ENCODE measurements at places on chromosomes 7 and 10.

- no peak for DNase-seq
These were observed 539 bp upstream of the FAM241B start for GRCh38 chr10:69629519-69629896.

GRCh38 chr7:410395-410910, 109.2 kb downstream of the PDGFA start:
- DNase-seq, result no peak

DNA sequence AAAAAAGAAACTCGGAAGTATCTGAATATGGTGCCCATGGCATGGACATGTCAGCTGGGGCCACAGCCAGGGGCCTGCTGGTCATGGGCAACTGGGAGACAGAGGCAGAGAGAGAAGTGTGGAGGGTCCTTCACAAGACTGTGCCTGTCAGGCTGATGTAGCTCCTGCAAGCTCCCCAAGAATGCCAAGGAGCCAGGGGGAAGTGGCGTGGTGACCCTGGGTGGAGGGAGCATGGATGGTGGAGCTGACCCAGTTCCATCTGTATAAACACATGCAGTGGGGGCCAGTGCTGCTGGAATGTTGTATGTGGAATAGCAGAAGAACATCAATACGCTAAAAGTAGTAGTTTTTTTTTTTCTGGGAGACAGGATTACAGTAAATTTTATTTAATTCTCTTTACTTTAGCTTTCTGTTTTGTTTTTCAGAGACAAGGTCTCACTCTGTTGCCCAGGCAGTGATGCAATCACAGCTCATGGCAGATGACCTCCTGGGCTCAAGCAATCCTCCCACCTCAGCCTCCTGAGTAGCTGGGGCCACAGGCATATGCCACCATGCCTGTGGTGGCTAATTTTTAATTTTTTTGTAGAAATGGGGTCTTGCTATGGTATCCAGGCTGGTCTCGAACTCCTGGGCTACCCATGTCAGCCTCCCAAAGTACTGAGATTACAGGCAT, 10.5 kb upstream of the ZMIZ2 start:
- no peak for DNase-seq

DNA sequence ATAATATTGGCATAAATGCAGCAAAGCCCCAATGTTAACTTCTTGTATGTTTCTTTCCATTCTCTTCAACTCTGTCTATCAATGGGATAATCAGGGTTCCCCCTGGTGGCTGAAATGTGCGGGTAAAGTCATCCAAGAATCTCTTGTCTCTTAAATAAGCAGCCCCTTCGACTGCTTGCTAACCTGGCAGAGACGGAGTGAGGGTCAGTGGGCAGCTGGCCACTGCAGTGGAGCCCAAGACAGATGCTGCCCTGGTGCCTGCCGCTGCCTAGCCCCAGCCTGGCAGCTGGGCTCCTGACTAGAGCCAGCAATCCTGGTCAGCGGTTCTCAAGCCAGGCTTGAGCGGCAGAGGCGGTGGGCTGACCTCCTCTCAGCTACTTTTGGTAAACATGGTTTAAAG, 248.9 kb downstream of the COBL start:
- peak; percentile 57 for DNase-seq

GRCh38 chr10:105770524-105771212, 1129.6 kb downstream of the SORCS3 start:
- no peak for DNase-seq

DNA sequence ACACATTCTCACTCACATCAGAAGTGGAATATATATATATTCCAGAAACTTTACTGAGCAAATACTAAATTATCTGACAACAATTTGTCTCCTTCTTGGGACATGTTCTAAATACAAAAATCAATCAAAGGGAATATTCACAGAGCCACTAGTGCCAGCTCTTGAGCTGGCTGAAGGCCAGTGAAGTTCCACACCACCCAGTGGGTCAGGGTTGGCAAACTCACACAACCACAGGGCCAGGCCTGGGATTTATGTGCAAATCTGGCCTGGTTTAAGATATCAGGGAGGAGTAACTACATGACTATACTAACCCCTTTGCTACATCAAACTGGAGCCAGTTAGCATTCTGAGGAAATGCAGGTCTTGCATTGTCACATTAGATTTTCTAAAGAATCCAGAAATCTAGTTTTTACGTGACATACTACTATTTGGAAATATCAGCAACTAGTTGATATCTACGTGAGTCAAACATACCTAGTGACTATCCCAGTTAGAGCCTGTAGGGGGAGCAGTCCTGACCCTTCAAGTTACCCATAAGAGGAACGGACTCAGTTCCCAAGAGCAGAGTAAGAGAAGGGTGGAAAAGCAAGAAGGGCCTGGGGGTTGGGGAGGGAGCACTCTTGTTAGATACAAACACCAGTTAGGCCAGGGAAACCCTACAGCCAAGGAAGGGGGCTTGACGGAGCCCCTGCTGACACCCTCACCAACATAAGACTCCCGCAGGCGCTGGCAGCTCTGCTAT, 600.4 kb downstream of the KCNMA1 start:
- no peak for DNase-seq

DNA sequence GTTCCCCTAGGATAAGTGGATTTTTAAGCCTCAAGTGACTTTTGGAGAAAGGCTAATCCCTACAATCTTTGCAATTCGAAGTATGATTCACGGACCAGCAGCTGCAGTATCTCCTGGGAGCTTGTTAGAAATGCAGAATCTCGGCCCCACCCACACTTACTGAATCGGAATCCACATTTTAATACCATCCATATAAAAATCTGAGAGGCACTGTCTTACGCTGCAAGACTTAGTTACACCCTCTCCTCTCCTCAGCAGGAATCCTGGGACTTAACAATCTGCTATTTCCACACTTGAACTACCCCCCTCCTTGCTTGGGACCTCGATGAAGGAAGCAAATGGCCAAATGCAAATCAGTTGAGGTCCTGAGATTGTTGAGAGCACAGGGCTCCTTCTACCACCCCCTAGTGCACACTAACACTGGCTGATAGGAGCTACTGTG, 21.0 kb downstream of the ITPRIP start:
- DNase-seq, result no peak

GRCh38 chr7:127769137-127769536, 117.1 kb downstream of the SND1 start:
- DNase-seq, result no peak

DNA sequence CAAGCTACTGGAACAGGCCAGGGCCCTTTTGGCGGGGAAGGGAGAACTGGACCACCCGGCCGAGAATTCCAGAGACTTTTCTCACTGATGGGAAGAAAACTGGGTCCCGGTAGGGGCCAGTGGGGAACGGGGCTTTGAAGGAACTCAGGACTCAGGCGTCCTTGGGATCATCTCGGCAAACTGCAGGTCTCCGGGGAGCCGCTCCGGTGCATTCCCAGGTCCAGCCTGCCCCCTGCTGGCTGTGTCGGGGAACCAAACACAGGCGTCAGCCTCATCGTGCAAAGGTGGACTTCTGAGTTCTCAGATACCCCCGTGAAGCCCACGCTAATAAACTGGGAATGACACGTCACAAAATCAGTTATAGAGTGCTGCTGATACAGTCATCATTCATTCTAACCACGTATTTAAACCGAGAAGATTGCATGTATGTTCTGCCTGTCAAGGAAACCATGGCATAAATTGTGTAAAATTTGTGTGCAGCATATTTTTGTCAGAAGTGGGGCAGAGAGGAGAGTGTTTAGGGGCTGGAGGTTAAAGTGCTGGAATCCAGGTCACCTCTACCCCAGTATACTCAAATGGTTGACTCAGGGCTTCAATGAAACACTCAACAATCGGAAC, 76.1 kb upstream of the CPXM2 start:
- peak; percentile 41 for DNase-seq

- peak; percentile 59 for DNase-seq
These were observed 434 bp downstream of the STAMBPL1 start for GRCh38 chr10:88880282-88881076.

DNA sequence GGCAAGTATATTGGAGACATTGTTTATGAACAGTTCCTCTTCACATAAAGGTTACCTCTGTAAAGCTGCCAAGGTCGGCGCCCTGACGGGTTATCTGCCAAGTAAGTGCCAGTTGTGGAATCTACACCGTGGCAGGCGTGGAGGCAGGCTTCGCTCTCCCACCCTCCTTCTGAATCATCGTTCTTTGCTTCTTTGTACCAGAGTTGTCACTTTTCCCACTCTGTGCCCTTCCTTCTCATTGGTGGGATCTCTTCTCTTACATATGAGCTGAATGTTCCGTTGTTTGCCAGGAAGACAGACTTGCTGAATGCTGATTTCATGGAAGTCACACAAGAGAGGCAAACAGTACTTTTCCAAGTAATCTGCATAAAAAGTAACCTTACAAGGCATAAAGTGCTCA, 40.6 kb upstream of the PTPRZ1 start:
- no peak for DNase-seq

- DNase-seq, result peak; percentile 51
These were observed 918 bp downstream of the CALHM2 start for GRCh38 chr10:103451091-103451813.

GRCh38 chr7:132656846-132657776, 80.8 kb upstream of the PLXNA4 start:
- DNase-seq, result no peak

DNA sequence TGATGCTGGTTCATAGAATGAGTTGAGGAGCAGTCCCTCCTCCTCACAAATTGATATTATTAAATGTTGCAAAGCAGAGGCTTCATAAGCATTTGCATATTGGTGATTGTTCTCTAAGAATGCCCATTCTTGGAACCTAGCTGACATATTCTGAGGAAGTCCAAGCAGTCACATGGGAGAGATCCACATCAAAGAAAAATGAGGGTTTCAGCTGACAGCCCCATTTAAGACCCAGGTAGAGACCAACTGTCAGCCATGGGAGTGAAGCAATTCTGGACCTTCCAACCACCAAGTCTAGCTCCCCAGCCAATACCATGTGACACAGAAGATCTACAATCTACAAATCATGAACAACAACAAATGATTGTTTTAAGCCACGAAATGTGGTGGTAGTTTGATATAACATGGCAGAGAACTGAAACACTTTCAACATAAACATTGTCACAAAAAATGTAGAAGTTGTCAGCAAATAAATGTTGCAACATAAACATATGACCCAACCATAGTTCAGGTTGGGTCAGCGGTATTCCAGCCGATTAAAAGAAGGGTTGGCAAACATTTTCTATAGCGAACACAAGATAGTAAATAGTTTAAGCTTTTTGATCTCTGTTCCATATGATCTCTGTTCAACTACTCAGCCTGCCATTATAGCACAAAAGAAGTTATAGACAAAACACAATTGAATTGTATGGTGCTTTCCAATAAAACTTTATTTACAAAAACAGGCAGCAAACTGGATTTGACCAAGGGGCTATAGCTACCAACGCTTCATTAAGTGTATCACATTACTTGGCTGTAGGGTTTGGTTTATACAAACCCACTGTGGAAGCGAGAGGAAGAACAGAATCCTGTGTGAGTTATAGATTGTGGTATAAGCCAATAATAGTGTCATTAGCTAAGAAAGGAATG, 41.4 kb upstream of the MPP7 start:
- no peak for DNase-seq

DNA sequence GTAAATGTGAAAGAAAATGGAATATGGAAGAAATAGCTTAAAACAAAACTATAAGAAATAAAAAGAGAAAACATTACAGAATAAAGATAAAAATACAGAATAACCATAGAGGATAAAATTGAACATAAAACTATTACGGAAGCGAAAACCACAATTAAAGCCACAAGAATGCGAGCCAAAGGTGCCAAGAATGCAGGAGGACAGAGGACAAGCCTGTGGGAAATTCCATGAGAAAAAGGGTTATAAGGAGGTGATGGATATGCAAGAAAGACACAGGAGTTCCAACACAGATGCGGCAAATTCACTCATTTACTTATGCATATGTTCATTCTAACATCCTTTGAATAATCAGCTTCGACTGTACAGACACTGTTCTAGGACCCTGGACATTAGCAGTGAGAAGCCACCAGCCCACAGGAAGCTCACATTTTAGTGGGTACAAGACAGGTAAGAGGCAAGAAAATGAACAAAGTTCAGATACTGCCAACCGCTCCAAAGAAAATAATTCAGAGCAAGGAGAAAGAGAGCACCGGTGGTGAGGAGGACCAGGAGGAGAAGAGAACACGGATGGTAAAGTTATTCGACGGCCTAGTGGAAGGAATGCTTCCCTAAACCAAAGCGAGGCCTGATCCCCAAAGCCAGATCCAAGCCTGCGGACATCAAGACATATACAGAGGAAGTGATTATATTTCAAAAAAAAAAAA, 213.7 kb upstream of the MGMT start:
- DNase-seq, result no peak

- no peak for DNase-seq
These were observed 48.0 kb downstream of the MALSU1 start for GRCh38 chr7:23347033-23347681.

GRCh38 chr7:144782883-144783282, 53.0 kb downstream of the TPK1 start:
- no peak for DNase-seq

GRCh38 chr7:82126576-82126975, 317.0 kb downstream of the CACNA2D1 start:
- DNase-seq, result no peak

GRCh38 chr10:2700626-2701305, 366.6 kb upstream of the PFKP start:
- no peak for DNase-seq

DNA sequence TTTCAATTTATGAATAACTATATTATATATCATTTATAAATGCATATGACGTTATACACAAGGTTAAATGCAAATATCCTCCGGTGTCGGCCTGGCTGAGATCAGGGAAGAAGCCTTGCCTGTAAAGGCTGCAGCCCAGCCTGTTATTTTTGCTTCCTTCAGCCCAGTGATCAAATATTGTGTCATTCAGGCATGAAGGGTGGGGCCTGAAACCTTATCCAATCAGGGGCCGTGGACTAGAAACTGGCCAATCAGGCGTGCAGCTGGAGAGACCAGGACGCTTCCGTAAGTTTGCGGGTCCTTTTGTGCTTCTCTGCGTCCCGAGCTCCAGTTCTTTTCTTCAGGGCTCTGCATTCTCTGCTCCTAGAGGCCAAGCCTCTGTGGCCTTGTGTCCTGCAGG, at the start of gene ZNF722:
ZNF722 (plus strand) TSS at position 301 of the 400 bp plus-strand sequence. CDS start 113 bp downstream, outside the sequence.
- no peak for DNase-seq

DNA sequence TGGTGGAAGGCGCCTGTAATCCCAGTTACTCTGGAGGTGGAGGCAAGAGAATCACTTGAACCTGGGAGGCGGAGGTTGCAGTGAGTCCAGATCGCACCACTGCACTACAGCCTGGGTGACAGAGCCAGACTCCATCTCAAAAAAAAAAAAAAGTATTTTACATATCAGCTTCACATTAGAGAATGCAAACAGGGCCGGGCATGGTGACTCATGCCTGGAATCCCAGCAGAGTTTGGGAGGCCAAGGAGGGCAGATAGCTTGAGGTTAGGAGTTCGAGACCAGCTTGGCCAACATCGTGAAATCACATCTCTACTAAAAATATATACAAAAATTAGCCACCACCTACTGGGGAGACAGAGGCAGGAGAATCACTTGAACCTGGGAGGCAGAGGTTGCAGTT, 31.6 kb downstream of the USP54 start:
- no peak for DNase-seq

DNA sequence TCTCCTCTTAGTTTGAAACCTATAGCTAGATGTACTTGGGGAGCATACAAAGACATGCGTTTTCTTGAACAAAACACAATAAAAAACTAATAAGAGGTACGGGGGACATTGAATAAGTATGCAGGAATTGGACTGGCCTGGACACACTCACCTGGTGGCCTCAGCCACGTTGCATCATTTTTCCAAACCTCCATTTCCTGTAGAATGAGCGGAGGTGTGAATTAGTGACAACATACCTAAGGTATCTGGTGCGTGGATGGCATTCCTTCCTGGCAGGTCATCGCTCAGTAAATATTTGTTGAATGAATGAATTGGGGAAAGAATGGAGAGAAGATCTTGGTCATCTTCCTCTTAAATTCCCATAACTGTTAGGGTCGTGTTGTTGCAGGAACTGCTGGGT, 103.2 kb upstream of the CTBP2 start:
- no peak for DNase-seq

- DNase-seq, result no peak
These were observed 19.7 kb upstream of the NKX6-2 start for GRCh38 chr10:132805599-132805998.
